ENCODE measurements at places on chromosomes 7 and 10. TPM values are rescaled to one million over a fixed set of nuclear protein-coding genes. Genes with fewer than 3 reads are reported as not detected.

- no peak for DNase-seq
Observed at GRCh38 chr10:62813453-62813852, 2.7 kb downstream of the EGR2 start.

DNA sequence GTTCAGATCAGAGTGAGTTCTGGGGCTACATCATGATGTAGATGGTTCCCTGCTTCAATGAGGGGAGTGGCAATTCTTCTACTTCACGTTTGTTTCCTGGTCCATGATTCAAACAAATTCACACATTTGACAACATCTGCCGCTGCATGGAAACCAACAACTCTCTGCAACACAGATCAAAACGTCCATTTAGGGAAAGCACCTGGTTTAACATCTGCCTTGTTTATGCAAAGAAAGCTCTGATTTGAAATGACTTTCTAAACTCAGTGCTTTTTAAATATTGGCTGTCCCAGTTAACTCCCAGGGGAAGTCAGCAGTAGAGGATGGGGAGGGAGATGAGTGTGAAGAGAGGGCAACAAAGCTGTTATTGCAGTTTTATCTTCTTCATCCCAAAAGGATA lies 93.8 kb downstream of the GAD2 start:
- no peak for DNase-seq

GRCh38 chr7:134879815-134880475 lies 100.5 kb downstream of the CALD1 start:
- no peak for DNase-seq

DNA sequence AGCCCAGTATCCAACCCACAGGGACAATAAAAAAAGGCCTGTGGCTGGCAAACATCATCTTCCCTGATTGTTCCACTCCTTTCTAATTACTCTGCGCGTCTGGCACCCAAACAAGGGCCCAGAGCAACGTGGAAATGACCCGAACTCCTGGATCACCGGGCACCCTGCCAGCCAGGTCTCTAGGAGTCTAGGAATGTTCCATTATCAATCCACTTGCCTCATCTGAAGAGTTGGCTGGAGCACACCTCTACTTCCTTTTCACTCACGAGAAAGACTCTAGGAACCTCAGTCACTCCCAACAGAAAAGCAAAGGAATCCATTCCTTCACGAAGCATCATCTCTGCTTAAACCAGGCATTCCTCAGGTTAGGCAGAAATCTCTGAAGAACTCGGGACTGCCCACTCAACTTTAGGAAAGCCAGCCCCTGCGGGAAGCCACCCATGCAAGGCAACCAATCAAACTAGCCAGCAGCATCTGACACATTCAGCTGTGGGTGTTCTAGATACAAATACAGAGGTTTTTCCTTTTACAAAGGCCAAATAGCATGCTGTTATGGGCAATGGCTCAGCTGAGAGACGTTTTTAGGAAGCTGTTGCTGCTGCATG lies 37.7 kb downstream of the ATXN7L1 start:
- DNase-seq = no peak

- no peak for DNase-seq
Observed at GRCh38 chr10:88116971-88117626, 253.7 kb downstream of the PTEN start.

DNA sequence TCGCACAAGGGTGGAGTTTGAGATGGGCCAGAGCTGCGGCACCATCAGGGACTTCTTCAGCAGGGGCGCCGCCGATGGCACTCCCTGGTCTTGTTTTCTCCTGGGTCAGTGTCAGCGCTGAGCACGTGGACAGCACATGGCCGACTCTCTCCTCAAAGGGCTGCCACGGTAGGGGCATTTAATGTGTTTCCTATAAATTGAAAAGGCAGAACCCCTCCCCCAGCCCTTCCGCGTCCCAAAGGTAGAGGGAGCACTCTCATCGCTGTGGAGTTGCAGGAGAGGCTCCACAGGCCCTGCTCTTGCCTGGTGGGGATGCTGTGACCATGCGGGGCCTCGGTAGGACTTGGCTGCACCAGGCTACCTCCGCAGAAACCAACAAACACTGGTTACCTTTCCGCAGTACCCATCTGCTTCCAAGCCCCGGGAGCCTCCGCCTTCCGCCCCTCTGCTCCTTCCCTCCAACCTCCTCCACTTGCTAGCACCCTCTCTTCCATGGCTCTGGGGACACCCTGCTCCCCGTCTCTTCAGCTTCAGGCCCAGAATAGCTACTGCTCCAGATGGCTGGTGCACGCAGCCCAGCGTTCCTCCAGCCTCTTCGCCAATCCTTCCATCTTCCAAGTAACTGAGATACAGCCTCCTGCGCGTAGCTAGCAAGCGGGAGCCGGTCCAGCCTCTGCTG lies 166.3 kb upstream of the ADCY1 start:
- peak; percentile 1 for DNase-seq

GRCh38 chr7:35988818-35989217 lies 164.2 kb upstream of the EEPD1 start:
- no peak for DNase-seq

DNA sequence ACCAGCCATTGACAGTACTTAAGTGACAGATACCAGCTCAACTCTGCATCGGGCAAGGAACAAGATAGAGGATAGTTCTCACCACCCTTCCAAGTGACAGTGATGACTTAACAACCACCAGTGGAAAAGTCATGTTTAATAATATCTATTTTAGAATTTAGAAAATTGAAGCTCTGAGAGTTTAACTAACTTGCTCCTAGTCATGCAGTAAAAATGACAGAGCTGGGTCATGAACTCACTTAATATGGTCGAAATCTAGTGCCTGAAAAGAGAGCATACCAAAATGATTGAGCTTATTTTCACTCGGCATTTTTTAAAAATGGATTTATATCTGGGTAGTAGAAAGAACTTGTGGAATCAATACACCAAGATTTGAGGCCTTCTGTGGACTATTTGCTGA lies 367.8 kb upstream of the IGFBP3 start:
- DNase-seq = no peak

GRCh38 chr7:110620110-110620735 lies 470.7 kb upstream of the LRRN3 start:
- DNase-seq = no peak

- DNase-seq = no peak
Observed at GRCh38 chr10:124667425-124668345, 76.5 kb downstream of the FAM53B start.

GRCh38 chr7:149500201-149500600 lies 2.6 kb upstream of the ZNF746 start:
- no peak for DNase-seq

DNA sequence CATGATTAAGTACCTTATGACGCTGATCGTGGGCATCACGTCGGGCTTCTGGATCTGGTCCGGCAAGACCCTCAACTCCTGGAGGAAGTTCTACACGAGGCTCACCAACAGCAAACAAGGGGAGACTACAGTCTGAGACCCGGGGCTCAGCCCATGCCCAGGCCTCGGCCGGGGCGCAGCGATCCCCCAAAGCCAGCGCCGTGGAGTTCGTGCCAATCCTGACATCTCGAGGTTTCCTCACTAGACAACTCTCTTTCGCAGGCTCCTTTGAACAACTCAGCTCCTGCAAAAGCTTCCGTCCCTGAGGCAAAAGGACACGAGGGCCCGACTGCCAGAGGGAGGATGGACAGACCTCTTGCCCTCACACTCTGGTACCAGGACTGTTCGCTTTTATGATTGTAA lies 2.5 kb downstream of the FZD1 start:
- peak; percentile 39 for DNase-seq

UCN3 gene
- not detected for total RNA-seq

TEX47 gene
- not detected for total RNA-seq

GBX1 gene
- 0.37 TPM for total RNA-seq

CALN1 gene
- total RNA-seq = not detected

DUSP5 gene
- 1.6 TPM for total RNA-seq

EPO gene
- not detected for total RNA-seq

OR2F2 gene
- total RNA-seq = not detected

EBLN1 gene
- not detected for total RNA-seq

IQUB gene
- total RNA-seq = not detected

R3HCC1L gene
- 15.1 TPM for total RNA-seq

ZNF467 gene
- 9.8 TPM for total RNA-seq

STEAP1B gene
- 41.8 TPM for total RNA-seq

Data from G401 (cell line).